Progenitor cell of endocrine pancreas (in vitro differentiated cells): ENCODE measurements at places on chromosomes 3 and 15. TPM values are rescaled to one million over a fixed set of nuclear protein-coding genes. Genes with fewer than 3 reads are reported as not detected.

GRCh38 chr15:23787346-23788105 lies 100.4 kb upstream of the NDN start:
- DNase-seq: no peak
- H3K4me3 ChIP-seq: no peak overlapping the region
- no peak overlapping the region for H3K27ac ChIP-seq
- no peaks in the 10 kb centered on the region for H3K4me1 ChIP-seq
- H3K36me3 ChIP-seq: no peaks in the 10 kb centered on the region

- H3K27me3 ChIP-seq: peaks cover 8% of the 10 kb centered on the region
- H3K4me1 ChIP-seq: peaks cover 42% of the 10 kb centered on the region
- H3K27ac ChIP-seq: peak overlapping the region; percentile 87
- peaks cover 13% of the 10 kb centered on the region for H3K36me3 ChIP-seq
These were observed 758 bp upstream of the SNX33 start for GRCh38 chr15:75646944-75647364.

DNA sequence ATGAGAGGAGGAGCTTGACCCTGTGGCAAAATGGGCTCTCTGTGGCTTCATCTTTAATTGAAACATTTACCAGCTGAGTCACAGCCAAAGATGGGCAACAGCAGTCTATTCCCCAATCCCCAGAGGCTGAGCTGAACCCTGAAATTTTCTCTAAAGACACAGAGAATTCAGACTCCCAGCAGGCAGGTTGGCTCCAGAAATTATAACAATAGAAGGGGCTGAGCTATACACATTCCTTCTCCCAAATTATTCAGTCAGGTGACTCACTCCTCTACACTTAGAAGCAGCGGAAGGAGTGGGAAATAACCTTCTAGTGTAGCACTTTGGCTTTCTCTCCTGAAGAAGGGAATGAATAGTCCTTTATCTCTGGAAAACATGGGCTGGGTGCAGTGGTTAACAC lies 264.3 kb upstream of the ARHGEF26 start:
- no peak for DNase-seq
- peaks cover 25% of the 10 kb centered on the region for H3K4me1 ChIP-seq
- H3K4me3 ChIP-seq: no peak overlapping the region

DNA sequence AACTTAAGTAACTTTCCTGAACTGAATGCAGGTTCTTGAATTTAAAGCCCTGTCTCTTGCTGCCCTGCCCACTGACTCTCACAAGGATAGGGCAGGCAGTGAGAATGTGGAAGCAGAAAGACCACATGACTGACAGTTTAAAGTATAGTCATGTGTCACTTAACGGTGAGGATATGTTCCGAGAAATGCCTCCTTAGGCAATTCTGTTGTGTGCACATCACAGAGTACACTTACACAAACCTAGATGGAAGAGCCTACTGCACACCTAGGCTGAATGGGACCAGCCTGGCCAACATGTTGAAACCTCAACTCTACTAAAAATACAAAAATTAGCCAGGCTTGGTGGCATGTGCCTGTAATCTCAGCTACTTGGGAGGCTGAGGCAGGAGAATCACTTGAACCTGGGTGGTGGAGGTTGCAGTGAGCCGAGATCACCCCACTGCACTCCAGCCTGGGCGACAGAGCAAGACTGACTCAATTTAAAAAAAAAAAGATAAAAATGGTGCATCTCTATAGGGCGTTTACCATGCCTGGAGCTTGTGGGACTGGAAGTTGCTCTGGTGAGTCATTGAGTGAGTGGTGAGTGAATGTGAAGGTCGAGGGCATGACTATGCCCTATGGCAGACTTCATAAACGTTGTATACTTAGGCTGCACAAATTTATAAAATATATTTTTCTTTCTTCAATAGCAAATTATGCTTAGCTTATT lies 18.9 kb upstream of the COPG1 start:
- no peaks in the 10 kb centered on the region for H3K4me1 ChIP-seq
- H3K27me3 ChIP-seq: no peaks in the 10 kb centered on the region
- DNase-seq: no peak
- peak overlapping the region; percentile 73 for H3K27ac ChIP-seq
- no peaks in the 10 kb centered on the region for H3K36me3 ChIP-seq
- H3K4me3 ChIP-seq: no peak overlapping the region

- no peaks in the 10 kb centered on the region for H3K36me3 ChIP-seq
- no peak overlapping the region for H3K27ac ChIP-seq
- peaks cover 5% of the 10 kb centered on the region for H3K27me3 ChIP-seq
- H3K4me3 ChIP-seq: no peak overlapping the region
- no peak for DNase-seq
These were observed 78.5 kb upstream of the AGBL1 start for GRCh38 chr15:86001200-86001599.

DNA sequence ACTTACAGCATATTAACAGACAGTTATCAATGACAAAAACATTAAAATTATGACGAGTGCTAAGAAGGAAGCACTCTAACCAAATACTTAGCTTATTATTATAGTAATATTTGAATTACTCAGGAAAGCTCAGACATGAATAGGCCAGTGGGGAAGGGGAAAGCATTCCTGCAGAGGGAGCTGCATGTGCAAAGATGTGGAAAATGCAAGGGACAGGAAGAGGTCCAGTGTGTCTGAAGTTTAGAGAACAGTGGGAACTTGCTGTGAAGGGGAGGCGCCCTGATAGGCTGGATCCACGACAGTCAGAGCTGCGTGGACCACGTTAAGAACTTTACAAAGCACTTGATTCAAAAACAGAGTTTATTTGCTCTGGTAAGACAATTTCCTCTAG lies 1.2 kb upstream of the SPICE1 start:
- no peak overlapping the region for H3K27ac ChIP-seq
- H3K4me3 ChIP-seq: no peak overlapping the region
- DNase-seq: no peak

- no peak for DNase-seq
- H3K4me3 ChIP-seq: no peak overlapping the region
- no peak overlapping the region for H3K27ac ChIP-seq
- H3K27me3 ChIP-seq: peaks cover 7% of the 10 kb centered on the region
These were observed 239.9 kb upstream of the ATP10A start for GRCh38 chr15:26103002-26103404.

Gene MB21D2
- total RNA-seq: 12.5 and 13.4 TPM in 2 replicates

DNA sequence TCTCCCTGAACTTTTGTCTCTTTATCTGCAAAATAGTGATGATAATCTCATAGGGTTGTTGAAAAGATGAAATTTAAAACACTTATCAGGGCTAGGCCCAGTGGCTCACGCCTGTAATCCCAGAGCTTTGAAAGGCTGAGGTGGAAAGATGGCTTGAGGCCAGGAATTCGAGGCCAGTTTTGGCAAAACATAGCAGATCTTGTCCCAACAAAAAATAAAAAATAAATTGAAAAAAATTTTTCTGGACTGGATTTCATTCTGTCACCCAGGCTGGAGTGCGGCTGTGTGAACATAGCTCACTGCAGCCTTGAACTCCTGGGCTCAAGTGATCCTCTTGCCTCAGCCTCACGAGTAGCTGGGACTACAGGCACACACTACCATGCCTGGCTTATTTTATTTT lies 29.6 kb downstream of the LMLN start:
- no peak for DNase-seq
- H3K36me3 ChIP-seq: peaks cover 16% of the 10 kb centered on the region
- no peaks in the 10 kb centered on the region for H3K27me3 ChIP-seq
- H3K27ac ChIP-seq: no peak overlapping the region
- peaks cover 3% of the 10 kb centered on the region for H3K4me1 ChIP-seq

- DNase-seq: no peak
- H3K4me1 ChIP-seq: peaks cover 28% of the 10 kb centered on the region
- H3K27me3 ChIP-seq: peaks cover 24% of the 10 kb centered on the region
- H3K36me3 ChIP-seq: peaks cover 2% of the 10 kb centered on the region
These were observed 5.4 kb upstream of the PLOD2 start for GRCh38 chr3:146166415-146166821.
